ENCODE measurements at places on chromosomes 6 and 20. TPM values are rescaled to one million over a fixed set of nuclear protein-coding genes. Genes with fewer than 3 reads are reported as not detected.

C20orf202 gene
- total RNA-seq, result 0.24 TPM

PRSS35 gene
- not detected for total RNA-seq

ULBP2 gene
- 5.2 TPM for total RNA-seq

GRM4 gene
- not detected for total RNA-seq

MACROD2 gene
- 2.2 TPM for total RNA-seq

SLC25A27 gene
- 3.4 TPM for total RNA-seq

METTL24 gene
- total RNA-seq, result not detected

E2F1 gene
- 3.7 TPM for total RNA-seq

TGM2 gene
- 9.6 TPM for total RNA-seq

NNAT gene
- 0.28 TPM for total RNA-seq

CTAGE9 gene
- not detected for total RNA-seq

CCN5 gene
- total RNA-seq, result 1.9 TPM

TRIM40 gene
- total RNA-seq, result not detected

DSP gene
- 1,306 TPM for total RNA-seq

COL21A1 gene
- total RNA-seq, result 4.9 TPM

GABRR1 gene
- total RNA-seq, result 0.24 TPM

ARMC12 gene
- total RNA-seq, result not detected

RAD21L1 gene
- total RNA-seq, result not detected

TNF gene
- total RNA-seq, result 0.24 TPM

UNC5CL gene
- 0.56 TPM for total RNA-seq

BPIFA1 gene
- total RNA-seq, result not detected

ALDH5A1 gene
- 13.4 TPM for total RNA-seq

NRN1 gene
- total RNA-seq, result 1.6 TPM

PLN gene
- total RNA-seq, result 1.5 TPM

COX4I2 gene
- 0.96 TPM for total RNA-seq

MMP24 gene
- 0.08 TPM for total RNA-seq

CRISP2 gene
- not detected for total RNA-seq

SIGLEC1 gene
- 0.80 TPM for total RNA-seq

NKX2-2 gene
- not detected for total RNA-seq

MEP1A gene
- total RNA-seq, result not detected

OTOR gene
- not detected for total RNA-seq

RSPO3 gene
- 1.4 TPM for total RNA-seq

SNAP25 gene
- 0.08 TPM for total RNA-seq

EMILIN3 gene
- total RNA-seq, result 0.12 TPM

MBOAT1 gene
- total RNA-seq, result 6.3 TPM

SLPI gene
- 864 TPM for total RNA-seq

OOEP gene
- total RNA-seq, result 0.36 TPM

SRF gene
- 19.3 TPM for total RNA-seq

KIZ gene
- 17.7 TPM for total RNA-seq

SNHG17 gene
- total RNA-seq, result 32.2 TPM

RBM24 gene
- 0.32 TPM for total RNA-seq

POM121L2 gene
- total RNA-seq, result not detected

Measured in esophagus mucosa (tissue), 1 donor.